ENCODE measurements at places on chromosomes 1 and 21.

- no peak for DNase-seq
Measured at GRCh38 chr1:247360116-247360898, 28.6 kb upstream of the ZNF496 start.

DNA sequence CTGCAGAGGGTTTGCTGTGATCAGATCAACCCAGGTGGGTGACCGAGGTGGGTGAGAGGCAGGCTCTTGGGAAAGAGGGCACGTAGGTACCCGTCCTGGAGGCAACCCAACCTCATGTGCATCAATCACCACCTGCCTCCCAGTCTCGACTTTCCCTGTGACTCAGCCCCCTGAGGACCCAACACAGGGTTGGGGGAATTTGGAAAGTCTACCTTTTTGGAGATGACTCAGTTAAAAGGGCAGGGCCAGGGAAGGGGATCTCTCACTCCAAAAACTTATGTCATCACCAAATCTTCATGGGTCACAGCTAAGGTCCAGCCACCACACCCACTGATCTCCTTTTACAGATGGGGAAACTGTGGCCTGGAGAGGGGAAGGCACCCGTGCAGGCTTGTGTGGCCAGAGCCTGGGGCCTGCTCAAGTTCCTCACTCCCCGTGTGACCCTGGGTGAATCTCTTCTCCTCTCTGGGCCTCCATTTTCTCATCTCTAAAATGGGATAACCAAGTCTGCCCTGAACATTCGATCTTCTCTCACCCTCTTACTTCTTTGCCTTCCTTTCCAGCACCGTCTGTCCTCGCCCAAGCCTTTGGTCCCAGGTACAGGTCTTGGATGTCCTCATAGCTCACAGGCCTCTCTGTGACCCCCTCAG, 34.6 kb upstream of the WNT4 start:
- no peak for DNase-seq

DNA sequence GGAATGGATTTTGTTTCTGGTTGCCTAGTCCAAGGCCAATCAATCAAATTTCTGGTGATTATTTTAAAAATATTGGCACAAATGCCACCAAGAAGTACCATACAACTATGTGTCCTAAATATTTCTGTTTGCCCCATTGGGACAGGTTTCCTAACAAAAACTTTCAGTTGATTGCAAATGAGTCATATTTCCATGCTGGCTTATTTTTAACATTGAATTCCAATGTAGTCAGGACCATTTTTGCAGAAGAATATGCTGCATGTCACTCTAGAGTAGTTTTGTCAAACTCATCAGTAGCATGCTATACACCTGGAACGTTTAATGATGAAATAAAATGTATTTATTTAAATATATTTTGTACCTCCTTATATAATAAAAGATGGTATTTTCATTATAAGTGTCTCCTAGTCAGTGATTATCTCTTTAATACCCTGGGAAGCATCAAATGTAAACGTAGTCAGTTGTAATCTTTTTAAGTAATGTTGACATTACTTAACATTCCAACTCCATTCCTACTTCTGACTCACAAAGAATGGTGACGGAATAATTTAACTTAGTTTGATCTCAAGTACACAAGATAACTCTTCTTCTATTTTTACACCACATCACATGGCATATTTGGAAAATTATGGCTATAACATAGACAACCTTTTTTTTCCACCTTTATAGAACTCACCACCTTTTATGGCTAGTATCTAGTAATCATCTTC, 39.0 kb upstream of the USH2A start:
- no peak for DNase-seq

GRCh38 chr1:32929366-32929765, 28.2 kb upstream of the TMEM54 start:
- no peak for DNase-seq

DNA sequence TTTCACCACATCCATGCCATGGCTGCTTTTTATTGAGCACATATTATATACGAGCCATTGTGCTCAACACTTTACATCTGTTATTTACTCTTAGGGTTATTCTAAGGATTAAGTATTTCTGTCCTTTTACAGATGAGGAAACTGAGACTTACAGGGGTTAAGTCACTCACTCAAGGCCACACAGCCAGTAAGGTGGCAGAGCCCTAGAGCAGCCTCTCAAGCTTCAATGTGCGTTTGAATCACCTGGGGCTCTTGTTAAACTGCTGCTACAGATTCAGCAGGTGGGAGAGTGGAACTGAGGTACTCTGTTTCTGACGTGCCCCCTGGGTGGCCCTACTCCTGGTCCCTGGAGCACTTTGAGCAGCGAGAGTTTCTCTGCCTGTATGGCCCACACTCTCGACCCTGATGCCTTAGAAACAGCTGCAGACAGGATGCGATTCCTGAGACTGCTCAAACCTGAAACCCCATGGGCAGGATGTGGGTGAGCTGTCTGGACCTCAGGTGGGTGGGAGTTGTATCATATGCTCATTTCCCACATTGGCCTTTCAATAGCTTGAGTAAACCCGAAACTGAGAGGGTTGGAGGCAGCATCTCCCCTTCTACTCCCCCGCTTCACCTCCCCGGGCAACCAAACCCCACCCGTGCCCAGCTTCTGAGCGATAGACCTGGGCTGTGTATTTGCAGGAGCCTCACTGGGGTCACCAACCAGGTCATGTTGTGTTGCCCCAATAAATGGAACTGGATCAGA, 59.3 kb downstream of the MAN1C1 start:
- DNase-seq = no peak
